RCC 7860 (cell line): ENCODE measurements at places on chromosomes 5 and 9.

DNA sequence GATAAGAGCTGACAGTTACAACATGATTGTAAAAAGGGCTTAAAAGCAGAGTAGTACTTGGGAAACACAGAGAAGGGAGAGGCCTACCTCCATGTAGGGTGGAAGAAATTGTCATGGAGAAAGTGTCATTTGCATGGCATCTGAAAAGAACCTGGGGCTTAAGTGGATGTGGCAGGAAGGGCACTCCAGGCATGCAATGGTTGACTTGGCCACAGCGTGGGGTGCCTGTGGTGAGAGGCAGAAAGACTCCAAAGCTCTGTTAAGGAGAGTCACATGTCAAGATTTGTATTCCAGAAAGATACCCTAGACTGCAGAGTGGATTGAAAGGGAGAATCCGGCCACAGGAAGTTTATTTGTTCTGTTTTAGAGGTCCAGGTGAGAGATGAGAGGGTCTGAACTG lies 2.4 kb downstream of the POLR3G start:
- DNase-seq = no peak

GRCh38 chr5:124072570-124072969 lies 560.6 kb downstream of the CSNK1G3 start:
- no peak for DNase-seq

DNA sequence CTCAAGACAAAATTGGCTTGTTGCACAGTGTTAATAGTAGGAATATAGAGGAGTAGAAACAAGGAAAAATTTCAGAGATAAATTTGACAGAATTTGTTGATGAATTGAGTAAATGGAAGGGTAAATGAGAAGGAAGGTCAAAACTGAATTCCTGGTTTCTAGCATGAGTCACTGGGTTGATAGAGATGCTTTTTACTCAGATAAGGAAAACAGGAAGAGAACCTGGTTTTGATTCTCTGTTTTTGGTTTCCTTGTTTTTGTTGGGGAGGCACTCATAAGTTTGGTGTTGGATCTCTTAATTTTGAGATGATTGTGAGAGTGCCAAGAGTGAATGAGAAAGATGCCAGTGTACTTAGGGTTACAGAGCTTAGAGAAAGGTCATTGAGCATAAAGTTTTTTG lies 7.1 kb downstream of the LRRC70 start:
- no peak for DNase-seq

- DNase-seq = no peak
Observed at GRCh38 chr5:141573489-141574121, 45.2 kb downstream of the DIAPH1 start.

DNA sequence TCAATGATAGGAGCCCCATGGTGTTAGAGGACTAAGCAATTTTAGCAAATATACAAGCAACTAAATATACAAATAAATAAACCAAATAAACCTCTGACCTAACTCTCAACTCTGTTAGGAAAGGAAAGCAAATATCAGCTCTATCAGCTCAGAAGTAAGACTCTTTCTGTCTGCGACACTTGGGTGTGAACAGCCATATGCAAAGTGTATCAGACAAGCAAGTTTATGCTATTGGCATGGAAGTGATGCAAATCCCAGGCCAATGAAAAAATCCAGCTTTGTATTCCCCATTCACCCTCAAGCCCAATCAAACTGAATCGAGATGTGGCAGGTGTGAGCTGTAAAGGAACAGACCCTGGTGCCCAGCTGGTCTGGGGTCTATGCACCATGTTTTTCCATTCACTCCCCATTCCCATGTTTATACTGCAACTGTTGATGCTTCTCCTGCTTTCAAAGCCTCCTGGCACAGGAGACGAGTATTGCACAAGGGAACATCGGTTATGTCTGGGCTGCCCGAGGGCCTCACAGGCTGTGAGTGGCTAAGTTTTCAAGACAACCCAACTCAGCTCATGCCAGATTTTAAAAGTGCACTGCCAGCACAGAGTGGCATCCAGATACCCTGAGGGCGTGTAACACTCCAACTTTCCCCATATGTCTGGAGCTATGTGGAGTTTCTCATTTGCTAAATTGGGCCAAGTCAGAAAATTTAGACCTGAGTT lies 73.1 kb downstream of the FEM1C start:
- no peak for DNase-seq

DNA sequence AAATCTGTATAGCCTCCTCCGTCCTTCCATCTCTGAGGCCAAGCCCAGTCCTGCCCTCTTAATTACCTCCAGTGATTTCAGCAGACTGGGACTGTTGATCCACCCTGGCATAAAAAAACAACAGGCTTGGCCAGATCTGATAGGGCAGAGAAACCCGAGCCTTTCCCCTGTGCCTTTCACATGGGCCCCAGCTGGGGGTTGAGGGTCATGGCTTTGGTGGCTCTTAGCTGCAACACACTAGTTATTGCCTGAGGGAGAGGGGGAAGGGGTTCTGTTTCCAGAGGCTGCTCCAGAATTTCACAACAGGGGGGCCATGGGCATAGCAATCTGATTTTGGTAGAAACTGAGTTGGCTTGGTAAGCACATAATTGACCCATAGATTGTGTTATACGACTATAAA lies 21.2 kb upstream of the PANK3 start:
- no peak for DNase-seq
